H7 (cell line): ENCODE measurements at places on chromosomes 11 and 22. TPM values are rescaled to one million over a fixed set of nuclear protein-coding genes. Genes with fewer than 3 reads are reported as not detected.

- DNase-seq = no peak
These were observed 36.5 kb downstream of the NADSYN1 start for GRCh38 chr11:71489311-71490043.

DNA sequence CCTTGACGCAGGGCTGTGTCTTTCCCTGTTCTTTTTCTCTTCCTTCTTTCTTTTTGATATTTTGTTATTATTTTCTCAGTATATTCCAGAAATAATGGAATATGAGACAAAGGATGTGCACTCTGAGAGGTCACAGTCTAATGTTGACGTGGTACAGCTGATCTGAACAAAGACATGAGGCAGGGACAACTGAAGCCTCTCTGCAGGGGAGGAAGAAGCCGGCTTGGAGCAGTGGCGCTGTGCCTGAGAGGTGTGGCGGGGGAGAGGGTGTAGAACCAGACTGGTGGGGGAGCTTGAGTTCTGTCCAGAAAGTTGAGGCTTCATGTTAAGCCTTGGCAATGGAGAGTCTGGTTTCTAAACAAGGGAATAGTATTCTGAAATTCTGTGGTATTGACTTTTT is 34.7 kb downstream of the ADAMTS15 start:
- peak; percentile 35 for DNase-seq

GRCh38 chr11:73252577-73253191 is 19.5 kb upstream of the P2RY6 start:
- DNase-seq = peak; percentile 19

DNA sequence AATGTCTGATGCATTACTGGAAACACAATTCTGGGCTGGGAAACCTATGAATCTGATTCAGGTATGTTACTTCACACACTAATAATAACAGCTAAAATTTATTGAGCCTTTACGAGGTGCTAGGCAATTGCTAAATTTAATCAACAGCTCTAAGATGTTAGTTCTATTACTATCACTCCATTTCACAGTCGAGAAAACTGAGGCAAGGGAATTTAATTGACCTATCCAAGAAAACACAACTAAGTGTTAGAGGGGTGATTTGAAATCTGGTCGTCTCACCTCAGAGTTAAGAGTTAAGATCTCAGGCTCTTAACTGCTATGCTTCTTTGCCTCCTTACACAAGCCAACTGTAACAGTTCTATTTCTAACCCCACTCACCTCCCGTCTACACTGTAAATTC is 8.8 kb downstream of the MAML2 start:
- DNase-seq = no peak

- peak; percentile 36 for DNase-seq
These were observed 1.5 kb downstream of the RAB39A start for GRCh38 chr11:107929611-107930200.

DNA sequence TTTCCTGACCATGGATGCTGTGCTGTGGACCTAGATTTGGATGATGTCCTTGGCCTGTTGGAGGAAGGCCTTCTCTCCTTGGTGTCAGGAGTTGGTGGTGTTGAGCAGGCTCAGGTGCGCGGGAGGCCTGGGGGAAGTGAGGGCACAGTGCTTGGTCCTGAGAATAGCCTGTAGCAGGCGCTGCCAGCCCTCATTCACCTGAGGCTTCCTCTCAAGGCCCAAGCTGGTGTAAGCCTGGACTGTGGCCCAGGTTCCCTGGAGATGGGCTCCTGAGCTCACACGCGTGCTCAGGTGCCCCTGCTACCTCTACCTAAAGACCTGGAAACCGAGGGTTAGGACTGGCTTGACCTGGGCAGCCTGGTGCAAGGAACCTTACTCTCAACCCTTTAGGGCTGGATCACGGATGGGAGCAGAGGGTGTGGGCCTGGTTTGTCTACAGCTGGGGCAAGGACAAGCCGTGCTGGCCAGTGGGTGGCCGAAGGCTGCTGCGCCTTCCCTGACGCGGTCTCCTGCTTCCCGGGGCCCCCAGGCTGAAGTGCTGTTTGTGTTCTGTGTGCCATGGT is 7.8 kb upstream of the GRAMD4 start:
- no peak for DNase-seq

GRCh38 chr11:120867024-120867423 is 156.9 kb upstream of the TBCEL start:
- no peak for DNase-seq

DNA sequence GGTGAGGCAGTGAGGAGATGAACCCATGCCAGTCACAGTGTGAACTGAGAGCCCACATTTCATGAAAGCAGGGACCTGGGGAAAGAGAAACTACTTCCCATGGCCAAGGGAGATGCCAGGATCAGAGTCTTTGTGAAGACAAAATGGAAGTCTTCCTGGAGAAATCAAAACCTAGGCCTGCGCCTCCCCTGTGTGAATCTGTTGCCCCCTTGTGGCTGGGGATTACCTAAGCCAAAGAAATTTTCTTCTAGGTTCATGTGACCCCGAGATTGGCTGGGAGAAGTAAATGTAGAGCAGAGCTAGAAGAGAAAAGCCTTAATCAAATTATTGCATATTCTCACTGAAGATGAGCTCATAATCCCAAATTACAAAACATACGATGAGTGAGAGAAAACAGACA is 1075.3 kb downstream of the TBC1D22A start:
- DNase-seq = peak; percentile 66

GRCh38 chr22:50144005-50144614 is 26.4 kb upstream of the PANX2 start:
- no peak for DNase-seq

SAA4 gene
- not detected in 2 replicates for total RNA-seq
